Upper lobe of left lung (tissue), 6 donors: ENCODE measurements at places on chromosomes 4 and X. TPM values are rescaled to one million over a fixed set of nuclear protein-coding genes. Genes with fewer than 3 reads are reported as not detected.
A peak's percentile ranks its signal among the peaks of the same experiment; 100 is the strongest.

The DGKK gene
- not detected for total RNA-seq

The PPA2 gene
- total RNA-seq, result 40.9 TPM

- DNase-seq, result no peak
These were observed 99.5 kb downstream of the ADGRA3 start for GRCh38 chr4:22416403-22416802.

GRCh38 chr4:146508229-146508939 is 13.4 kb downstream of the SLC10A7 start:
- DNase-seq, result no peak

The TXK gene
- 10.2 TPM for total RNA-seq

DNA sequence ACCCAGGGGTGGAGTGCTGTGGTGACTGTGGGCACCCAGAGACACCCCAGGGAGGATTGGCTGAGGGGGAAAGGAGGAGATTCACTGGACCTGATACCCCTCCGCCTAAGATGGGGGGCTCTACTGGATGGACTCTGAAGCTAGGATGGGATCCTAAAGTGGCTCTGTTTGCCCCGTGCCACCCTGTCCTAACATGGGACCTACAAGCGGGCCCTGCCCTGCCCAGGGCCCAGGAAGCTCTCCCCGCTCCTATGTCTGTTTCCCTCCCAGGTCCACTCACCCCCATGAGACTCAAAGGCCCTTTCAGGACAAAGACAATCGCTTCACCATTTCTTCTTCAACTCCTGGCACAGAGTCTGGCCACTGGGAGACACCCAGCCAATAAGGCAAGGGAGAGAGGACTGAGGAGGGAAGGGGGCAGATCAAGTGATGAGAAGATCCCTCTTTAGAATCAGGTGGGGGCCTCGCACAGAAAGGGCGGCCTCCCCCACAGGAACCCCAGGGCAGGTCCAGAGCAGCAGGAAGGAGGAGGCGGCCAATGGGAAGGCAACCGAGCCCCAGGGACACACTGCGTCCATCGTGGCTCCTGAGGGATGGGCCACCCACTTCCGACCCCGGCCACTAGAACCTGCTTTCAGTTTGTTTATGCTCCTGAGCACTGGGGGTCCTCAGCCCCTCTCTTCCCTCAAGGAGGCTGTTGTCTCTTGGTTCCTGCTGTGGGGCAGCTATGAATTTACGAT is 155.4 kb downstream of the AFAP1 start:
- no peak for DNase-seq

The DCTD gene
- 50.3 TPM for total RNA-seq

The VCX3B gene
- not detected for total RNA-seq

The VCX2 gene
- total RNA-seq, result not detected

The EDNRA gene
- 32.2 TPM for total RNA-seq

GRCh38 chr4:25694466-25694865 is 38.8 kb downstream of the SLC34A2 start:
- no peak for DNase-seq

The IL3RA gene
- 47.1 TPM for total RNA-seq

DNA sequence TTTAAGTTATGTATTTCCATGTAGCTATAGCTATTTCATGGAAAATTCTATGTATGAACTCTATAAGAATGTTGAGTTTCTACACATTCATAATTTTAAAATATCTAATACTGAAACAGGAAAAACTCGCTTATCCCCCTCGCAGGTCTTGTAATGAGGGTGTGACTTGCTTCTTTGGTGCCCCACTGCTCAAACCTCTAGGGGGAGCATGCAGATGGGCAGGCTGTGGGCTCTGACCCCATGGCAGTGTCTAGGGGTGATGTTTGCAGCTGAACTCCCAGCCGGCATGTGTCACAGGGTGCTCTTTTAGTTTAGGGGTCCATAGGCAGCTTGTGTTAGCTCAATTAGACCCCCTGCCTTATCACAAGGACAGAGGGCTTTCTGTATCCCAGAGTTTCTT is 1825.7 kb upstream of the ADGRL3 start:
- DNase-seq, result no peak

The ESX1 gene
- not detected for total RNA-seq

DNA sequence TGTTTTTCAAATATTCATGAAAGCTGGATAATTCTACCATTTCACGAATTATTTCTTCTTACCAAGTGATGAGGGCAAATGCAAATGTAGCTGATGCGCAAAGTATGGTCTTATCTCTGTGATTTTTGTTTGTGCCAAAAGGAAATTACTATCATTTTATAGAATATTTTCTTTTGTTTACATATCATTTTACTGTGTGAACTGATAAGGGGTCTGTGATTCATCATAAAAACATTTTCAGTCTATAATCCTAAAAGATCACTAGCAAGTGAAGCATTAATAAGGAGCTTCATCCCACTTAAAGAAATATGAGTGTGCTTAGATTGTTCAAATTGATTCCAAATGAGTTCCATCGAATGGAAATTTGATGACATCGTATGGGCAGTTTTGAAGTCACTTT is 694 bp downstream of the CSN3 start:
- DNase-seq, result no peak

The TEX13C gene
- total RNA-seq, result not detected

DNA sequence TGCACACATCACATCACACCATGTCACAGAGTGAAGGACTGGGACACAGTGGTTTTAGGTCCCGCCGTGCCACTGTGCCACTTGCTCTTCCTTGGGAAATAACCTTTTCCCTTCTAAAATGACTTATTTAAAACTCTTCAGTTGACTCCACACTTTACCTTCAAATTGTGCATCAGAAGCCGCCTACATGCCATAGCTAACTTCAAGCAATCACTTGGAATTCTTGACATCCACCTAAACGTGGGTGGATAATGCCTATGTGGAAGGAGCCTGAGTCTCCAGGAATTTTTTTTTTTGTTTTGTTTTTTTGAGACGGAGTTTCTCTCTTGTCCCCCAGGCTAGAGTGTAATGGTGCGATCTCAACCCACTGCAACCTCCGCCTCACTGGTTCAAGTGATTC is 777.4 kb upstream of the TENM3 start:
- DNase-seq, result no peak

DNA sequence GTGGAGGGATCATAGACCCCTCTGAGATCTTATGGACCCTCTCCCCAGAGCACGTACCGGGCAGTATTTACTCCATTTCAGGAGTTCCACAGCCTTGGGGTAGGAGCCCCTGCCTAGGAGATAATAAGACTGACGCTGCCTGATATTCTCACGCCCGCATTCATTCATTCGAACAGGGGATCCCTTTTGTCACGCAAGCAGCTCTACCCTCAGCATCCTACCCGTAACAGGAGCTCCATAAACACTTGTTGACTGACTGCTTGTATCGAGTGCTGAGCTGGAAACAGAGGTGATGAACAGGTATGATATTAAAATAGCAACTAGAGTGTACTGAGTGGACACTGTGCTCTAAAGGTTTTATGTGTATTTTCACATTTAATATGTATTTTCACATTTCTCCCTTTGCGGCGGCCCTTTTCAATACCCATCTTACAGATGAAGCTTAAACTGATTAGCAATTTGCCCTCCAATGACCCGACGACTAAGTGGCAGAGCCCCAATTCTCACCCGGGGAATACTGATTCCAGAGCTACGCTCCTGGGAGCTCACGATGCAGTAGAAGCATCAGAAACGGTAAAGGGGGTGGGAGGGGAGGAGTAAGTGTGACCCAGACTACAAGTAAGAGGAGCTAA is 888 bp downstream of the RAB28 start:
- no peak for DNase-seq

The TEC gene
- 26.2 TPM for total RNA-seq

The SSX2B gene
- not detected for total RNA-seq

DNA sequence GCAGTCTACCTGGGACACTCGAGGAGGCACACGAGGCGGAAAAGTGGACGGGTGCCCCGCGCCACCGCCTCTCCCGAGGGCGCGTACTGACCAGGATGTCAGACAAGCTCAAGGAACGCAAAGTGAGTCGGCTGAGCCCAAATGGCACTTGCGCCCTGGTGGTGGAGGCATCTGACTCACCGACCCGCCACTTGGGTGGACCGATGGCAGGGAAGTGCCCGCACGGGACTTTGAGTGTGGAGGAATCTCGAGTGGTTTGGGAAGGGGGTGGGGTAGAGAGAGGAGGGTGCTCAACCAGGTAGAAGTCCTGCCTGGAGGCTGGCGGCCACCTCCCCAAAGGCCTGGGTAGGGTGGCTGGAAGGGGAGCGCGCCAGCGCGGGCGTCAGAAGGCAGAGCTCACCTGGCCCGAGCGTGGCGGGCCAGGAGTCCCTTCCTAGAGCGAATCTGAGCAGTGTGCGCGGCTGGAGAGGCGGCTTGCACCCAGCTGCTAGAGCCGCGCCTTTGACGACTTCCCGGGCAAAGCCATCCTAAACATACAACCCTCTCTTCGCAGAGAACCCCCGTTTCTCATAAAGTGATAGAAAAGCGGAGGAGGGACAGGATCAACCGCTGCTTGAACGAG is 655 bp downstream of the HELT start:
- peak; percentile 83 for DNase-seq

The DRP2 gene
- total RNA-seq, result not detected

DNA sequence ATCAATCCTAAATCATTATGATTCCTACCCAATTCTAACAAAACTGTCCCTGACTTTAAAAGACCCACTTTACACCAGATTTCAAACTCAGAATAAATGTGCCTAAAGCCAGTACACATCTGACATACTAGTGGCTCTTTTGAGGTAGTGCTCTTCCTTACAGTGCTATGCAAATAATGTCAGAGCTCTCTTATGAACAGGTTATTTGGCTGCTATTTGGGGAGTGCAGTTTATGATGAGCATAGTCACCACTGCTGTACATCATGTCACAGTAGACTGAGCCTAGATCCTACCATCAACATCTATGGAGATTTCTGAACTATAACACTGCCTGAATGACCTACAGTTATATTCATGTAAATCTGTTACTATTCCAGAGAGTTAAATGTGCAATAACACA is 50.4 kb upstream of the PAGE5 start:
- no peak for DNase-seq

DNA sequence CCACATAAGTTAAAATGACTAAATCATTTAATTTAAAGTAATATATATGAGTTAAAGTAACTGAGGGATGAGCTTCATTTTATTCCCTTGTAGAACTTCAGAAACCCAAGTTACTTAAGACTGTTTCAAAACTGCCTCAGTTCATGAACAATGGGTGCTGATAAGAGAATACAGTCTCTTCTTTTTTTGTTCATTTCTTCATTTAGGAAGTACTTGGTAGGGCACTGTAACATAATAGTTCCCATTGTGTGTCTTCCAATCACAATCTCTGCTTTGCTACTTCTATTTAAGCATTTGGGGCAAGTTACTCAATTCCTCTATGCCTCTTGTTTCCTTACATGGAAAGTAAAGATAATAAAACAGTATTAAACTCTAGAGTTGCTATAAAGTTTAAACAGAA is 50.4 kb downstream of the HHIP start:
- no peak for DNase-seq

The EXOC1L gene
- total RNA-seq, result not detected

DNA sequence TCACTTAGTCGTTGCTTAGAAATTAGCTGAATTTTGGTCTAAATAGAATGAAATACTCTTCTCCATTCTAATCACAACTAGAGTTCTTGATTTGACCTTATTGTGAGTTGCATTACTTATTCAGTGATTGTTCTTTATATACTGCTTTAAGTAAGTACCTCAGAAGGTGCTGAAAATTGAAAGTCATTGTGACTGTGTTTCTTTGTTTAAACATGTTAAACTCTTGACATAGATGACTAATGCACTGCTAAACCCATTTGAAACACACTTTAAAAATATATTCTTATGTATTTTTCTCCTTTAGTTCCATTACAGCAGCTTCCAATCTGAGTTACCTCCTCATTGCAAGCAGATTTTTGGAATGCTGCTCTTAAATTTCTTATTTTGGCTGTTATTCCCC is 9.1 kb downstream of the TSPAN7 start:
- DNase-seq, result no peak

GRCh38 chr4:5029447-5029846 is 10.2 kb upstream of the CYTL1 start:
- no peak for DNase-seq

GRCh38 chrX:19611636-19612376 is 96.5 kb upstream of the MAP3K15 start:
- no peak for DNase-seq

The UCHL1 gene
- total RNA-seq, result 7.2 TPM

The ENPP6 gene
- not detected for total RNA-seq

DNA sequence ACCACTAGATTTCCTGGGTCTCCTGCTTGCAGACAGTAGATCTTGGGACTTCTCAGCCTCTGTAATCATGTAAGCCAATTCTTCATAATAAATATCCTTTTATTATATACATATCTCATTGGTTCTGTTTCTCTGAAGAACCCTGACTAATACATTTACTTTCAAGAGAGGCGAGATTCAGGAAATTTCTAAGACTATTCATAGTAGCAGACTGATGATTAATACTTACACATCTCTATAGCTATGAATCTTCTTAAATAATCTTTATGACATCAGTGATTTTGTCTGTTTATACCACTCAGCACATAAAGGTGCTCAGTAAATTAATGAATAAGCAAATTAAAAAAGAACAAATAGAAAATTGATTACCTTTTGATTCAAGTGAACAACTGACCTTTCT is 682.3 kb upstream of the GRID2 start:
- DNase-seq, result no peak

The CHRDL1 gene
- total RNA-seq, result 33.5 TPM

The FHIP1A gene
- total RNA-seq, result 13.5 TPM

DNA sequence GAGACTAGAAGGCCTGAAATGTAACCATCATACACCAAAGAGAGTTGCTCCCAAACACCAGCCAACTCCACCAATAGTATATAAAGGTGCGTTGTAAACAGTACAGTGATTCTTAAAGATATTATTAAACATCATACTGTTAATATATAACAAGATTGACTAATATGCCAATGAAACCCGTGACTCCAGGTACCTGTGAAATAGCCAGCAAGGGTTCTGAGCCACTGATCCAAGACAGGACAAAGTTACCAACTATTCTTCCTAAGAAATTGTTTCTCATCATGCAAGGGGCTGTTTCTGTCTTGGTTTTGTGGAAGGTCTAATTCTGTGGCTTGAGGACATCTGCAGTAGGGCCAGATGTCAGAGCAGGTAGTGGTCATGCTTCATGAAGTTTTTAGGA is 47.2 kb downstream of the FHL1 start:
- no peak for DNase-seq

The XKRX gene
- total RNA-seq, result 5.5 TPM

GRCh38 chr4:145290955-145291354 is 110.6 kb upstream of the OTUD4 start:
- DNase-seq, result no peak

DNA sequence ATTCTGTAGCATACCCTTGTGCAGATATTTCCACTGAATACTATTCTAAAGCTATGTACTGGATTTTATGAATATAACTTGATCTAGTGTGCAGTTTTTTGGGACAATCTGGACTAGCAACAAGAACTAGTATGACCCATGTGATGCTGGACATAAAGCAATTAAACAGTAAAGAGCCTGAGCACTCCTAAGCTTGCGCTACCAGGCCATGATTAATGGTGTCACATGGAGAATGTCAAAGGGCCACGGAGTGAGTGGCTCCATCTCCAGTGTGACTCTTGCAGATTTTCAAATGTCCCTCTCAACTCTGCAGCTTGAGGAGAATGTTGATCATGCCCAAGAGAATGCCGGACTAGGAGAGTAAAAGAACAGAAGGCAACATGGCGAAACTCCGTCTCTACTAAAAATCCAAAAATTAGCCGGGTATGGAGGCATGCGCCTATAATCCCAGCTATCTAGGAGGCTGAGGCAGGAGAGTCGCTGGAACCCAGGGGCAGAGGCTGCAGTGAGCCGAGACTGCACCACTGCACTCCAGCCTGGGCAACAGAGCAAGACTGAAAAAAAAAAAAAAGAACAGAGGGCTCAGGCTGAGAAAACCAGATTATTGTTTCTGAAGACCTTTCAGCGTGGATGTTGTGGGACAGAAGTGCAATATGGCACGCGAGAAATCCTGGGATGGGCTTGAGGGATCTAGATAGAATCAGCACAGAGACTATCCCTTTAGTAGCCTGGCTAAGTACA is 45.0 kb downstream of the TIGD2 start:
- DNase-seq, result no peak
